ENCODE measurements at places on chromosomes 6 and 20.

- peaks cover 3% of the 10 kb centered on the region for H3K4me1 ChIP-seq
- H3K27ac ChIP-seq: peak overlapping the region; percentile 68
- peaks cover 2% of the 10 kb centered on the region for H3K36me3 ChIP-seq
- peaks cover 94% of the 10 kb centered on the region for H3K27me3 ChIP-seq
- H3K4me3 ChIP-seq: no peak overlapping the region
Measured at GRCh38 chr6:100465701-100466409, 1.1 kb upstream of the SIM1 start.

GRCh38 chr20:13687815-13688214 lies 49.1 kb upstream of the TASP1 start:
- H3K27ac ChIP-seq: no peak overlapping the region
- peaks cover 4% of the 10 kb centered on the region for H3K27me3 ChIP-seq
- DNase-seq: no peak
- H3K4me1 ChIP-seq: peaks cover 28% of the 10 kb centered on the region

- no peak for DNase-seq
- peaks cover 14% of the 10 kb centered on the region for H3K4me1 ChIP-seq
- no peaks in the 10 kb centered on the region for H3K36me3 ChIP-seq
- no peak overlapping the region for H3K4me3 ChIP-seq
- peaks cover 4% of the 10 kb centered on the region for H3K27me3 ChIP-seq
Measured at GRCh38 chr20:3068986-3069900, 2.2 kb upstream of the OXT start.

DNA sequence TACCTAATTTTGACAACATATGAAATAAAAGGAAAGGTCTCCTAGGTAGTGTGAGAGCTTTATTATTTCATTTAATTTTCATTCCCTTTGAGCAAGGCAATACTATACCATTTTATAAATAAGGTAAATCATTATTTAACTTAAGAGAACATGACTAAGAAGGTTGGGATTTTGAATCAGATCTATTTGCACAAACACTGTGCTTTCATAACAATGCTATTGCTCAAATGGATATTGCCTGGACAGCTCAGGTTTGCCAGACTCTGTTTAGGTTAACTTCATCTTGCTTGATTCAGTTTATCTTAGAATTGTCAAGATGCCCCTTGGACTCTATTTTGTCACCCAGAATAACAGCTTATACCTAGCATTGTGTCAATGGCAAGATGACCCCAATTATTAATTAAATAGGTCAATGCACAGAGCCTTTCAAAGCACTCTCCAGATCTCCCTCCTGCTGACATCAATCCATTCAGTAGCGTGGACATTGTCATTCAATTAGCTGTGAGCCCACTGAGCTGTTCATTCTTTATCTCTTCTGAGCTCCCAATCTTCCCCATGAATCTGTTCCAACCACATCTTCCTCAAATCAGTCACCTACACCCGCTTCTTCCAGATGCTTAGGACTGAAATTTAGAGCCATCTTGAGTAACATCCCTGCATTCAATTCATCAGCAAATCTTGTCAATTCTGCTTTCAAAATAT lies 42.1 kb upstream of the TMEM30A start:
- H3K4me1 ChIP-seq: no peaks in the 10 kb centered on the region
- H3K27me3 ChIP-seq: peaks cover 11% of the 10 kb centered on the region
- H3K27ac ChIP-seq: no peak overlapping the region

GRCh38 chr6:136415351-136416007 lies 125.8 kb upstream of the BCLAF1 start:
- no peak overlapping the region for H3K4me3 ChIP-seq
- H3K4me1 ChIP-seq: no peaks in the 10 kb centered on the region
- no peak for DNase-seq
- H3K36me3 ChIP-seq: no peaks in the 10 kb centered on the region
- no peak overlapping the region for H3K27ac ChIP-seq
- H3K27me3 ChIP-seq: no peaks in the 10 kb centered on the region

DNA sequence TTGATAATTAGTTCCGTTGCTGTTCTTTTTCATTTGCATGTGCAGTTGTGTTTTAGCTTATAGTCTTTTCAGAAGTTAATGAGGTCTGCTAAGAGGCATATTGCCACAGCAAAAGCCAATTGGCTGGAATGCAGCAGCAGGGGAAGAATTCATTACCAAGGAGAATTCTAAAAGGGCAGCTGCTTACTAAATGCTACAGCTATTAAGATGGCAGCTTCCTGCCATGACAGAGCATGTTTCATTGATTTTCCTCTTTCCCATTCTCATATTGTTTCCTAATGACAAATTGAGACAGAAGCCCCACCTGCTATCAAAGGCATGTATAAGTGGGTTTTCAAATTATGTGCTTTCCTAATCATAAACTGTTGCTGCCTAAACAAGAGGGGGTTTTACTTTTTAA lies 66.6 kb downstream of the CLVS2 start:
- no peak for DNase-seq
- no peak overlapping the region for H3K4me3 ChIP-seq
- no peaks in the 10 kb centered on the region for H3K4me1 ChIP-seq
- no peaks in the 10 kb centered on the region for H3K36me3 ChIP-seq

DNA sequence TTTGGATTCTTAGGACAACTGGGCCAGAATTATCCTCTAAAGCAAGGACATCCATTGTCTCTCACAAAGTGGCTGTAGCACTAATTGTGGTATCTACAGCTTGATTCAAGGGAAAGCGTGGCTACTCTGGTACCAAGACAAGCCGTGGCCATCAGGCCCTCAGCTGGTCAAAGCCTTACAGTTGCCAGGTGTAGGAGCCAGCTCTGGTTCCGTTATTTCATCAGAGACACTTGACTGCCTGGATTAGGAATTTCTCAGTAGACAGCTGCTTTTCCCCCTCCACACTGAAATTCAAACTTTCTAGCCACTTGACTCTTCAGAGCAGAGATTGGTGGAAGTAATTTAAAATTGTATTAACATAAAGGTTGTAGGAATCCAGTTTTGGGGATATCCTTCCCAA lies 104.2 kb downstream of the ANKS1A start:
- H3K36me3 ChIP-seq: peaks cover 31% of the 10 kb centered on the region
- H3K27me3 ChIP-seq: no peaks in the 10 kb centered on the region
- no peak for DNase-seq
- H3K4me1 ChIP-seq: no peaks in the 10 kb centered on the region

DNA sequence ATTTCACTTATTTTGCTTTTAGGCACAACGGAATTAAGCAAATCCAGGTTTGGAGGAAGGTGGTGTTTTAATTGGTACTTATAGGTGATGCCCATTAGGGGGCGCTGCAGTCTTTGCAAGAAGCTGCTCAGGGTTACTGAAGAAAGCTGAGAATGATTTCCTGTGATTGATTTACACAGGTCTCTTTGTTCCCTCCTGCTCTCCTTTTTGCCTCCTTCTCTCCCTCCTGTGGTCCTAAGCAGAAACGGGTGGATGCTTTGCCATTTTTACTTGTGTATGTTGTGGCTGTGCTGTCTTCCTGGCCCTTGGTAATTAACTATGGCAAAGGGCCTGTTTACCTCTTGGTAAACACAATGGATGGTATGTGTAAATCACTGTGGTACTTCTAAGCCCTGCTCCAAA lies 97.8 kb downstream of the ANKS1A start:
- H3K36me3 ChIP-seq: peaks cover 23% of the 10 kb centered on the region
- peaks cover 6% of the 10 kb centered on the region for H3K4me1 ChIP-seq
- DNase-seq: peak; percentile 7
- H3K27me3 ChIP-seq: no peaks in the 10 kb centered on the region
- H3K4me3 ChIP-seq: no peak overlapping the region

- no peaks in the 10 kb centered on the region for H3K27me3 ChIP-seq
- H3K36me3 ChIP-seq: no peaks in the 10 kb centered on the region
- H3K4me3 ChIP-seq: no peak overlapping the region
- H3K27ac ChIP-seq: no peak overlapping the region
- no peak for DNase-seq
Measured at GRCh38 chr6:24752503-24752902, 22.2 kb upstream of the GMNN start.

DNA sequence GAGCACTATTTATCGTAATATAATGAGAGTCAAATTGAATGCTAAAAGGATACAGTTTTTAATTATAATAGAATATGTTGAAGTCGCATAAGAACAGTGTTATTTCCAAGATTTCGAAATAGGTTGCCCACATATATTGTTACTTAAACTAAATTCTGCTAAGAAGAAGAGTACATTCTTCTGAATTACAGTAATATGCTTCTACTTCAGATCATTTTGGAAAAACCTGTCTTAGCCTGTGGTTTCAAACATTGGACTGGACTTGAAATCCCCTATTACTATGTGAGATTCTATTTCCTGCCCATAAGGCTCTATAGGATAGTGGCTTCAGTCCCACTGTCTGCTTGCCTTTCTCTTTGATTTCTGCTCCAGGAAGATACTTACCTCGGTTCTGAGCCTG lies 137.2 kb downstream of the B3GAT2 start:
- no peak overlapping the region for H3K4me3 ChIP-seq
- H3K27me3 ChIP-seq: no peaks in the 10 kb centered on the region
- no peak overlapping the region for H3K27ac ChIP-seq
- peaks cover 15% of the 10 kb centered on the region for H3K4me1 ChIP-seq
